Substantia nigra (tissue), 51 donors: ENCODE measurements at places on chromosomes 1 and 21.
A peak's percentile ranks its signal among the peaks of the same experiment; 100 is the strongest.

GRCh38 chr1:20485527-20486456, at the start of gene CAMK2N1:
CAMK2N1 (minus strand) TSS chr1:20486210; CDS start chr1:20485379, 831 bp downstream.
- DNase-seq: peak; percentile 76

- DNase-seq: no peak
These were observed 102.0 kb upstream of the USP25 start for GRCh38 chr21:15627823-15628222.

DNA sequence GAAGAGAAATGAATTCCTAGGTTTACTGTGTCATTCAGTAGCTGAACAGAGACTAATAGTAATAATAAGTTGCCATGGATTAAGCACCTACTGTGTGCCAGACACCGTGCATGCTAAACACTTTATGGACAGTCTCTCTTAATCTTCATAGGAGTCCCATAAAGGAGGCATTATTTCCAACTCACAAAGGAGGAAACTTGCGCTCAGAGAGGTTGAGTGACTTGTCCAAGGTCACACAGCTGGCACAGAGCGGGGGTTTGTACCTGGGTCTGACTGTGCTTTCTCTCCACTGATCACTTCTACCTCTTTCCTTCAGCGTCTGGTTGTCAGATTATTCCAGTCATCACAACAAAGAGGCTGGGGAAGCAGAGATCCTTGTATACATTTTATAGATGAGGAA, 91.3 kb downstream of the KIRREL1 start:
- no peak for DNase-seq

DNA sequence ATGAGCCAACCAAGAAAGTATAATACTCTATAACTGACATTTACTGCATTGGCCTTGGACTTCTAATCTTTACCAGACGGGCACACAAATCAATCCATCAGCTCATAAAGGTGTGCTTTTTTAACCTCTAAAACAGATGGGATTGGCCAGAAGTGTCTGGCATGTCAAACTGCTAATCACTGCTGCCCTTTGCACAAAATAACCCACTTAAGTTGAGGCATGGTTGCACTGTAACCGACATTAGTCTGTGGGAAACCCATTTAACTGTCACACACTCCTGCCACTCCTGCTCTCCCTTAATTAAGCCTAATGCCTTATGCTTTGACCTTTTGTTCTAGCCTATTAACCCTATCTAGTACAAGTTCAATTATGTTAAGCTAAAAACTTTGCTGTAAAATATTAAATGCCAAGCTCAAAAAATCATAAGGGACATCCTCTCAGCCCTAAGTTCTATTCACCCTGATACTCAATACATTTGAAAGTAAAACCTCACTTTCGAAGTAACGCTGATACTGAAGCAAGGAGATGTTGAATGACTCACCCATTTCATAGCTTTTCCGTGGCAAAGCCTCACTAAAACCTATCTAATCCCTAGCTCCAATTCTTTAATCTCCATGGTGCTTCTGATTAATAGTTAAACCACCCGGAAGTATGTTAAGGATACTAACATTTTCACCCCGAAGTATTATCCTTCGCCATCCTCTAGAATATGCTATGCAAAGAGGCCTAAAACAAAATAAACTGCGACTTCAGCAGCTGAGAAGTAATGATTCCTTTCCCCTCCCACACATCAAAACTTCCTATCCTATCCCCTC, 12.9 kb downstream of the NRIP1 start:
- no peak for DNase-seq

- DNase-seq: no peak
These were observed 26.0 kb downstream of the MACF1 start for GRCh38 chr1:39230261-39231190.

DNA sequence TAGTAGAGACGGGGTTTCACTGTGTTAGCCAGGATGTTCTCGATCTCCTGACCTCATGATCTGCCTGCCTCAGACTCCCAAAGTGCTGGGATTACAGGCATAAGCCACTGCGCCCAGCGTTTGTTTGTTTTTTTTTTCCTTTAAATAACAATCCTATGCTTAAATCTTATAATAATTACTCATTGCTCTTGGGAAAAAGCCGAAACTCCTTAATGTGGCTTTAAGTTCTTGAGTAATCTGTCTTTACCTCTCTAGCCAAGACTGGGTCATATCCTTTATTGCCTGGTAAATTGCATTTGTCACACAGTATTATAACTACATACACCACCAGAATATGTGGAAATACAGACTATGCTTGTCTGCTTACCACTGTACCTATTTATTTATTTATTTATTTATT, 97.1 kb downstream of the MACF1 start:
- DNase-seq: no peak

- DNase-seq: no peak
These were observed 99.4 kb downstream of the ADSS2 start for GRCh38 chr1:244352156-244352830.

GRCh38 chr1:223240122-223240521, 97.1 kb upstream of the TLR5 start:
- DNase-seq: no peak

DNA sequence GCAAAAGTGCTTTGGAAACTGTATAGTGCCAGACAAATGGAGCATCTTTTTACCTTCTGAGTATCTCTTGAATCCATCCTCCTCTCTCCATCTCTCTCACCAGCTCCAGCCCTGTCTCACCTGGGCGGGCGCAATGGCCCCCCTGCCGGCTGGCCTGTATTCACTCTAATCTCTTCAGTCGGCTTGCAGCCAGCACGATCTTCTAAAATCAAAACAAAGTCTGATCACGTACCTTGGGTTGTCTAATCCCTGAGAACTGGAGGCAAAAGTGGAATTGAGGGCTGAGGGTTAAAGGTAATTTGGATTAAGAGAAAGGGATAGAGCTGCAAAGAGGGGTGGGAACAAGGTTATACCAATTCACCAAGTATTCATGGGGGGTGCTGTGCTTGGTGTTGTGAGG, 46.0 kb upstream of the LRRN2 start:
- DNase-seq: no peak

DNA sequence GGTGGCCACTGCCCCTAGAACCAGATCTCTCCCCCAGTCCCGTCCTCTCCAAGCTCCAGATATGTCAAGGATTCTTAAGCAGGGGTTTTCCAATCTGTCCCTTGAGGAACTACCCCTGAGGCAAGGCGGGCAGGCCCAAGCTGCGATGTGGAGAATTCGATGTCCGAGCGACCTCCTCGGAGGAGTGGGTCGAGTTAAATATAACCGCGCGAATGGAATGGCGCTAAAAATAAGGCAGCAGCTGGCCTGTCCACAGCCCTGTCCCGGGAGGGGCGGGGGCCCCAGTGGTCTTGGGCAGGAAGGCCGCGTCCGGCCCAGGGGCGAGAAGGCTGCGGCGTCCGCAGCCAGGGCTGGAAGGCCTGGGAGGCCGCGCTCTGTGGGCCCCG, 5.8 kb upstream of the FOXD3 start:
- no peak for DNase-seq

DNA sequence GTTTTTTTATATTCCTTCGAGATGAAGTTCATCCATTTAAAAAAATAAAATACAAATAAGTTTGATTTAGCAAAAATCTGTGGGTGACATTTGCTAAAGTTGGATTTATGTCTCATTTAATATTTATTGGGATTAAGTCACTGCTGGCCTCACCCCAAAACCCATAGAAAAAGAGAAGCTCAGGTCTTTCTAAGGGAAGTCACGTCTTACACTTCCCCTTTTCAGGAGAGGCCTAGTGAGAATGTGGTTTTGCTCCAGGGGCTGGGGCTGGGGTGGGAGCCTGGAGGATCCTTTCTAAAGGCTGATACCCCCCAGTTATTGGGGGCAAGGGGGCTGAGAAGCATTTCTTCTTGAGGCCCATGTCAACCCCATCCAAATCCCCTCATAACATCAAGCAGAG, 300.3 kb downstream of the DSCAM start:
- DNase-seq: no peak

DNA sequence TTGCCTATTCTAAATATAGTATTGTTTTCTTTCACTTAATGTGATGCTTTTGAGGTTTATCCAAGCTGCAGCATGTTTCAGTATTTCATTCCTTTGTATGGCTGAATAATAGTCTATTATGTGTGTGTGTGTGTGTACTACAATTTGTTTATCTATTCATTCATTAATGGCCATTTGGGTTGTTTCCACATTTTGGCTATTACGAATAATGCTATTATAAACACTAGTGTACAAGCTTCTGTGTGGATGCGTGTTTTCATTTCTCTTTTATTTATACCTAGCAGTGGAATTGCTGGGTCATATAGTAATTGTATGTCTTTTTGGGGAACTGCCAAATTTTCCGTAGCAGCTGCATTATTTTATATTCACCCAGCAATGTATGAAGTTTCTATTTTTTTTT, 15.0 kb upstream of the THEM5 start:
- no peak for DNase-seq

GRCh38 chr1:14149431-14149830, 449.1 kb upstream of the KAZN start:
- DNase-seq: no peak

DNA sequence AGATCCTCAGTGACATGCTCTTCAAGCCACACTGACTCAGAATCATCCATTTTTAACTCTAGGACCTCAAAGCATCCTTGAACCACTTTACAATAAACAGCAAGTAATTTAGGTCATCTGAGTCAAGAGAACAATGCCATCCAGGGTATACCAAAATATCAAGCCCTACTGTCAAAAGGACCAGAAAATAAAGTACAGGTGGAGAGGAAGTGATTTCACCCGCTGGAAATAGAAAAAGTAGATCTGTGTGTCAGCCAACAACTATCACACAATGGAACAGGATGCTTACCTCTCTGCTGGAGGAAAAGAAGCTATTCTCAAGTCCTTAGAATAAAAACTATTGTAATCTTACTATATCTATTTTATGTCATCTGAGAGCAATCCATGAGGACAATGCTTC, 37.0 kb downstream of the RERE start:
- DNase-seq: no peak

DNA sequence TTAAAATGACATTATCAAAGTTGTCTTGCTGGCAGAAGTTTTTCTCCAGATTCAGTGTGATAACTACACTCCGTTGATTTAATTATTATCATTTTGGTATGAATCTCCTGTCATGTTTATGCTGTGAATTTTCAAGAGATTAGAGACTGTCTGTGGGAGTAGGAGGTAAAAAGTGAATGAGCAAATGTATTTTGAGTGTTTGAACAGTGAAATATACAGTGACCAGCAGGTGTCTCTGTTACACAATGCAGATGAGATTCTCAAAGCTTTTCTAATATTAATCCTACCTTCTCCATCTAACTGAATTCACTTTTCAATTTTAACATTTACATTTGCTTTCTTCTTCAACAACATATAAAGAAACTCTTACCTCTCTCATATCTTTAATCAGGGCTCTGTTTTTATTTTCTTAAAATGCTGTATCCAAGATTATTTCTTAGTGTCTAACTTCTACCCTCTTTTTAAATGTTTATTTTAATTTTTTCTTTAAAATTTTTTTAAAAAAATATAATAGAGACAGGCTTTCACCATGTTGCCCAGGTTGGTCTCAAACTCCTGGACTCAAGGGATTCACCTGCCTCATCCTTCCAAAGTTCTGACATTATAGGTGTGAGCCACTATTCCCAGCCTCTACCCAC, 20.9 kb upstream of the HSPA13 start:
- DNase-seq: no peak

GRCh38 chr21:42861848-42862400, 17.4 kb downstream of the WDR4 start:
- DNase-seq: no peak

DNA sequence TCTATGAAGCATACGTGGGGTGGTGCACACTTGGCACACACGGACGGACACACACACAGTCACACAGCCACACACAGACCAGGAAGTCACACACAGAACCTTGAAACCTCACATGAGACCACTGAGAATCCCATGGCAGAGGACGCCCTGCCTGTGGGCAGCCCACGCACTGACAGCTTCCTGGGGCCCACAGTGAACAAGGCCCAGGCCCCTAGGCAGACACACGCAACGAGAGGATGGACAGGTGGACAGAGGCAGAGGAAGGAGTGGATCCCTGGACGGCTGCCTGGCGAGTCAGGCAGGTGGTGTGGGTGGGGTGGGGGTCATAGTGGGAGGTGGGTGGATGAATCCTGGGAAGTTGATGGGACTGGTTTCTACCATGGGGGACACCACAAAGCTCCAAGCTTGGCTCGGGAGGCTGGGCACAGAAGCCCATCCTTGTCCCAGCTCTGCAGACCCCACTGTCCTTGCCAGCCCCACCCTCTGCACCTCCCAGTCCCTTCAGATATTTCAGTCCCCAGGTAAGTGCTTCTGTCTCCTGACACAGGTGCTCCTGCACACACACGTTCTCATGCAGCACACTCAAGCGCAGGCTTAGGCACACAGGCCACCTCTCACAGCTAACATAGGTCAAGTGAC, 49.1 kb downstream of the WNT9A start:
- DNase-seq: no peak

DNA sequence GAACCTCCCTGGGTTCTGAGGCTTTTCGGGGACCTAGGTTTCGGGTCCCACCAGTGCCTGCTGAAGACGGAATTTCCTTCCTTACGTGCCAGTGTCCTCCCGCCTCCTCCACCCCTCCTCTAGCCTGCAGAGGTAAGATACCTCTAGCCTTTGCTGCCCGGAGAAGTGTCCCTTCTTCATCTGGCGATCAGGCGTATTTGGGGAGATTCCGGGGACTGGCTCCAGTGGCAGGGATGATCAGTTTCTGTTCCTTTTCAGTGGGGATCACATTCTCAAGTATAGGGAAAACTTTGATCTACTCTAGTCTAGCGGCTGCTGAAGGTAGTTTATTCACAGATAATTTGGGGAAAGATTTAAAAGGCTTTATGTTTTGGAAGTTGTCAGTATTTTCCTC, 674 bp downstream of the CEP350 start:
- no peak for DNase-seq

DNA sequence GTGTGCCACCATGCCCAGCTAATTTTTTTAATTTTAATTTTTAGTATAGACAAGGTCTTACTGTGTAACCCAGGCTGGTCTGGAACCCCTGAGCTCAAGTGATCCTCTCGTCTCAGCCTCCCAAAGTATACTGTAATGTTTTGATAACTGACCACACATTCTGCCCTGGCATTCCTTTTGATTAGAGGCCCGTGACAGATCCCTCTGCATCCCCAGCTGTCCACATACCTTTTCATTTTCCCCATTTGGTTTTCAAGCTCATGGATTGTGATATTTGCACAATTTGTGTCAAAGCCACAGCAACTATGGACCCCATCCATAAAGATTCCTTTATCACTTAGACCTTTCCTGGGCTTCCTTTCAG, 116.8 kb upstream of the ATP1A1 start:
- no peak for DNase-seq

DNA sequence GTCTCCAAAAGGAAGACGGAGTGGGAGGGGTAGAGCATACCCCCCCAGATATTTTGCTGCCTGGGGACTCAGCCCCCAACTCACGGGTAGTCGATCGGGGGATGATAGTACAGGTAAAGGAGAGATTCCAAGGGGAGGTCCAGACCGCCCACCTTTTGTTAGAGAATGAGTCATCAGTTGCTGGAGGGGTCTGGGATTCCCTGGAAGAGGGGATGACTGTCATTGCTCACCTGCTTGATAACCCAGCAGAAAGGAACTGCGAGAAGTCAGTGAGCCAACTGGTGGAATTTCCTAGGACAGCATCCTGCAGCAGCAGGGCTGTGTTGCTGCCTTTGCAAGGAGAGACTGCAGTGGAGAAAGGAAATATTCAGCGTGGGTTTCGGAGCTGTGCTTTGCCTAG, 64.4 kb downstream of the MACF1 start:
- no peak for DNase-seq
